ENCODE measurements at places on chromosomes 6 and 20.

- DNase-seq, result peak; percentile 71
These were observed 544 bp downstream of the SMIM29 start for GRCh38 chr6:34248198-34248726.

DNA sequence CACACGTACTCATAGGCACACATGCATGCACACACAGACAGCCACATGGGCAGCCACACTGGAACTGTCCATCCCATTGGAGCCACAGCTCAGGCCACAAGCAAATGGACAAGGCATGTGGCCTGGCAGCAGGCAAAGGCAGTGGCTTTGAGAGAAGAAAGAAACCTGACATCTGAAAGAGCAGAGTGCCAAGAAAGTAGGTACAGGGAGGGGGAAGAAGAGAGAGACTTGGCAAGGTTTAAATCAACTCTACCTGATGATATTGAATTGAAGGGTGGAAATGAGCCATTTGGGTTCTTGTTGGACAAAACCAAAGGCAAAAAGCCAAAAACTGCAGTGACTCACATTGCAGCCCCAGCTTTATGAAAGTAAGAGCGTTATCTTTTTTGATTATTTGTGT lies 142.7 kb downstream of the PCSK2 start:
- no peak for DNase-seq

DNA sequence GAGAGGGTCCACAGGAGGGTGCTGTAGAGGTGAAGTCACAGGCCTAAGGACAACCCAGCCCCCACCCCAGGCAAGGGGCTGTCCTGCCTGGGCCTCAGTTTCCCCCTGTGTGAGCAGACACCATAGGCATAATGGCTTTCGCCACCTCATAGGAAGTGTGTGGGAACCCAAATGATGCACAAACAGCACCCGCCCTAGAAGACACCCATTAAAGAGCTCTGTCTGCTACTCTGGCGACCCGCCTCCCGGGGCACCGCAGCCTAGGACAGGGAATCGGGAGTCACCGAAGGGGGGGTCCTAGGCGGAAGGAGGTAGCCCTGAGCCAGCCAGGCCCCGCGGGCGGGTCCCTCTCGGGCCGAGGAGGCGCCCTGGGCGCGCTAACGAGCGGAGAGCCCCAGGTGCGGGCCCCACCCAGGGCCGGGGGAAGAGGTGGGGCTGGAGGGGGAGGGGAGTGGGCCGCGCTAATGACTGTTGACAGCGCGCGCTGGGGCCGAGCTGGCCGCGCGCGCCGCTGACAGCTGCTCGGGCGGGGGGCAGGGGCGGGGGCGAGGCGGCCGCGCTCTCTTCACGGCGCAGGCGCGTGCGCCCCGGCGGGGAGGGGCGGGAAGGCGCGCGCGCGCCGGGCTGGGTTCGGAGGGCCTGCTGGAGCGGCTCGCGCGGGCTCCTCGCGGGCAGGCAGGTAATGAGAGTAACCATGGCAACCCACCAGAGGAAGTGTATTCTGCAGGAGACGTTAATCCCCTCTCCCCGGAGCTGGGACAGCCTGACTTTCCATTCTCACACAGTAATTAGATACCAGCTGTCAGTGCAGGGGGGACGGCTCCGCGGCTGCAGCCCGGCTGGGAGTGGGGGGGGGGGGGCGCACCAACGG lies 48.9 kb downstream of the NOL4L start:
- DNase-seq, result peak; percentile 78

- DNase-seq, result no peak
These were observed 26.1 kb downstream of the TXLNB start for GRCh38 chr6:139265512-139266190.

GRCh38 chr6:29295181-29295585 lies 6.3 kb upstream of the OR14J1 start:
- no peak for DNase-seq

GRCh38 chr6:53796791-53797190 lies 2.0 kb downstream of the LRRC1 start:
- no peak for DNase-seq

DNA sequence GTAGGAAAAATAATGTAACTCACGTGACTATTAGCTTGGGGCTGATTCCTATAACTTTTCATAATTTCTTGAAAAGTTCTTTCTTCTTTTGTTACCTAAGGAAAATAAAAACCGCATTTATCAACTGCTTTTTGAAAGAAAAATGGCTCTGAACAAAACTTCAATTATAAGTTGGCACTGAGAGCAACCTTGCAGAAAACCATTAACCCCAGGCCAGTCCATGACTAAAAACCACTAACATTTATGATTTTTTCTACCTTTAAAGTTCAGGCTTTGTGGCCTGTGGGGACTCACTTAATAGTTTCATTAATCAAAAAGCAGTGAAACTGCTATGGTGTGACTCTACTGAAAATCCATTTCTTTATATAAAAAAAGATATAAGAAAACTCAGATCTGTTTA lies 69.1 kb upstream of the SAMHD1 start:
- no peak for DNase-seq

- DNase-seq, result peak; percentile 47
These were observed 83.5 kb downstream of the ZMYND8 start for GRCh38 chr20:47272893-47273590.

DNA sequence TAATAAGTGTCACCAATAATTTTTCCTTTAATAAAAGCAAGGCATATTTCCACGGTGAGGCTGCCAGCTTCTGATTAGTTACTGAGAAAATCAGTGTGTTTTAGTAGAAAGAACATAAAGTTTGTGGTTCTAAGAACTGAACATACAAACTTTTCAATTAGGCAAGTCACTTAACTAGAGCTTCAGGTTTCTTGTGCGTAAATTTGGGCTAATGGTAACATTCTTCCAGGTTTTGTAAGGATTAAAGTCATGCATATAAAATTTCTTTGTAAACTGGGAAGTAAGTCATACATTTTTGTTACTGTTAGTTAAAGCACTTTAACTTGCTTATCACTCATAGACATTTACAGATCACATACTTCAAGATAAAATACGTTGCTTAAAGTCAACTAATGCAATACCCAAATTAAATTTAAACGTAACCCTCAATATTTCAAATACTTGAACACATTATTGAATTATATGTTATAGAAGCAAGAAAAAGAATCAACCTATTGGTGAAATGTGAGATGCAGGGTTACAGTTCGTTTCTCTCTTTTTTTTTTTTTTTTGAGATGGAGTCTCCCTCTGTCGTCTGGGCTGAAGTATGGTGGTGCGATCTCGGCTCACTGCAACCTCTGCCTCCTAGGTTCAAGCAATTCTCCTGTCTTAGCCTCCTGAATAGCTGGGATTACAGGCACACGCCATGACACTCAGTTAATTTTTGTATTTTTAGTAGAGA lies 327.3 kb upstream of the NOX3 start:
- no peak for DNase-seq

DNA sequence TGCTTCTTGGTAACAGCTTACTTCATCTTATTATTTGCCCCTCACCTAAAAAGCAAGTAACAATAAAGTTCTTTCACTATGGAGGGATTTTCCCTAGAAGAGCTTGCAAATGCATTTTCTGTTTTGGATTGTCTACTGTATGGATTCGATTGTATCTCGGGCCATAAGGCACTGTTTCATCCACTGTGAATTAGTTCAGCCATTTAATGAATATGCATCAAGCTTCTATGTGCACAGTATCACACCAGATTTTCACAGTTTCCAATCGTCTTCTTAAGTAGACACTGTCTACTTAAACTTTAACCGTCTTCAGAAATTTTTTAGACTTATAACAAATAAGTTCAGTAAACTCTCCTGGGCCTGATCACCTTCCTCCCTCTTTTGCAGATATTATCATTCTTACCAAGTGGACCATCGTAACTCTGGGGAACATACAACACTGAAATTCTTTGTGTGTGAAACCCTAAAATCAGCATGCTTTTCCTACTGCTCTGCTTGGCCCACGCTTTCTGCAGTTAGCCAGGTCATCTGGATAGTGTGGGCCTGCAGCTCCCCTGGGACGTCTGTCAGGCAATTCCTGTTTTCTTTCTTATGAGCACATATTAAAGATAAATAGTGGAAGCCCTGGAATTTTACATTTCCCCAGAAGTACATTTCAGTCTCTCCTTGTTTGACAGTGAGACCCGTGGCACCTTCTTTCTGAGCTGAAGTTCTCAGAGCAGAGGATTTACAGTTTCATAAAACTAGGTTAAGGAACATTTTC lies 136.5 kb upstream of the PDE10A start:
- no peak for DNase-seq

GRCh38 chr6:152225241-152225934 lies 411.8 kb downstream of the SYNE1 start:
- DNase-seq, result no peak

DNA sequence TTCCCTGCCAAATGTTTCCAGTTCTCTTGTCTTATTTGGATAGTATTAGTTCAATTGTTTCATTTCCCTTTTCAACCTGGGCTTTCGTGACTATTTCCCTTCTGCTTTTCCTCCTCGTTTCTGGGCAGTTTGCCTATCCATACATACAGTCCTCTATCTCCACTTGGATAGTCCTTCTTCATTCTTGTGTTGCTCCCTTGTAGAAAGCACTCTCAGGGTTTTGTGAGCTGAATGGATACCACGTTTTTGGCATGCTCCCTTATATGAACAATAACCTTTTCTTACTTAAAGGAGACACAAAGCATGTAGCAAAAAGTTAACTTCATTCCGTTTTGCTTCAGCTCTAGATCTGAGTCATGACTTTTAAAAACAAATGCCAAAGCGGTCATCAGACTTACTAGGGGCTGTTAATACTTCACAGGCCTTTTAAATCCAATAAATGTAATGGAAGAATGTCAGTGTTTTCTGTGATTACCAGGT lies 16.6 kb downstream of the CRYBG1 start:
- DNase-seq, result no peak

- DNase-seq, result no peak
These were observed 424.6 kb upstream of the PTCHD4 start for GRCh38 chr6:48535582-48536009.

GRCh38 chr6:22614547-22614946 lies 45.2 kb downstream of the HDGFL1 start:
- no peak for DNase-seq

GRCh38 chr6:156131221-156131903 lies 645.8 kb upstream of the ARID1B start:
- no peak for DNase-seq

DNA sequence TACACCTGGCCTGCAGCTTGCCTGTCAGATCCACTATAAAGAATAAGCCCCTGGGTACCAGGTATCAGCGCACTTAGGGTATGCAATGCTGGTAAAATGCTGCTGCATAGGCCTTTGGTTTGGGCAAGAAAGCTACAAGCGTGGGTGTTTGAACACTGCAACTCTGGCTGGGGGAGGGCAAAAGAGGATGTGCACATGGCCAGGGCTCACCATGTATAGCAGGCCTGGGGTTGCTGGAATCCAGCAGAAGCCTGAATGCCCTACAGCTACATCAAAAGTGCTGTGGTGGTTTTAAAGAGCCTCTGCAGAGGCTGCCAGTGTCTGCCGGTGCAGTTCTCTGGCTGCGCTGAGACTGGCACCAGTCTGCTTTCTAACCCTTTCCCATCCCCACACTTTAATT lies 51.7 kb downstream of the UQCC1 start:
- DNase-seq, result no peak

DNA sequence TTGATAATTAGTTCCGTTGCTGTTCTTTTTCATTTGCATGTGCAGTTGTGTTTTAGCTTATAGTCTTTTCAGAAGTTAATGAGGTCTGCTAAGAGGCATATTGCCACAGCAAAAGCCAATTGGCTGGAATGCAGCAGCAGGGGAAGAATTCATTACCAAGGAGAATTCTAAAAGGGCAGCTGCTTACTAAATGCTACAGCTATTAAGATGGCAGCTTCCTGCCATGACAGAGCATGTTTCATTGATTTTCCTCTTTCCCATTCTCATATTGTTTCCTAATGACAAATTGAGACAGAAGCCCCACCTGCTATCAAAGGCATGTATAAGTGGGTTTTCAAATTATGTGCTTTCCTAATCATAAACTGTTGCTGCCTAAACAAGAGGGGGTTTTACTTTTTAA lies 66.6 kb downstream of the CLVS2 start:
- no peak for DNase-seq

DNA sequence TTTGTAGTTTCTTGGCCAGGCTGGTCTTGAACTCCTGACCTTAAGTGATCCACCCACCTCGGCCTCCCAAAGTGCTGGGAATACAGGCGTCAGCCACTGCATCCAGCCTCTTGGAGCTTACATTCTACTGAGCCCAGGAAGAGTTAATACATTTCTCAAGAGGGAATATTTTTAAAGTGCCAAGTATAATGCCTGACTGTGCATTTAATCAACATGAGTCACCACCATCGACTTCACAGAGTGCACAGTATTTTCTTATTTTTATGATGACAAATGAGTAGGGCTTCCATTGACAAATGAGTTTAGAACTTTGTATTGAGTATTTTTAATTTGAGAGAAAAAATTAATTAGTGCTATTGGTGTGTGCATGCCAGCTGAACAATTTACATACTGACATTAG lies 72.2 kb downstream of the SASH1 start:
- DNase-seq, result no peak

GRCh38 chr6:110776413-110776812 lies 38.9 kb downstream of the CDK19 start:
- no peak for DNase-seq

DNA sequence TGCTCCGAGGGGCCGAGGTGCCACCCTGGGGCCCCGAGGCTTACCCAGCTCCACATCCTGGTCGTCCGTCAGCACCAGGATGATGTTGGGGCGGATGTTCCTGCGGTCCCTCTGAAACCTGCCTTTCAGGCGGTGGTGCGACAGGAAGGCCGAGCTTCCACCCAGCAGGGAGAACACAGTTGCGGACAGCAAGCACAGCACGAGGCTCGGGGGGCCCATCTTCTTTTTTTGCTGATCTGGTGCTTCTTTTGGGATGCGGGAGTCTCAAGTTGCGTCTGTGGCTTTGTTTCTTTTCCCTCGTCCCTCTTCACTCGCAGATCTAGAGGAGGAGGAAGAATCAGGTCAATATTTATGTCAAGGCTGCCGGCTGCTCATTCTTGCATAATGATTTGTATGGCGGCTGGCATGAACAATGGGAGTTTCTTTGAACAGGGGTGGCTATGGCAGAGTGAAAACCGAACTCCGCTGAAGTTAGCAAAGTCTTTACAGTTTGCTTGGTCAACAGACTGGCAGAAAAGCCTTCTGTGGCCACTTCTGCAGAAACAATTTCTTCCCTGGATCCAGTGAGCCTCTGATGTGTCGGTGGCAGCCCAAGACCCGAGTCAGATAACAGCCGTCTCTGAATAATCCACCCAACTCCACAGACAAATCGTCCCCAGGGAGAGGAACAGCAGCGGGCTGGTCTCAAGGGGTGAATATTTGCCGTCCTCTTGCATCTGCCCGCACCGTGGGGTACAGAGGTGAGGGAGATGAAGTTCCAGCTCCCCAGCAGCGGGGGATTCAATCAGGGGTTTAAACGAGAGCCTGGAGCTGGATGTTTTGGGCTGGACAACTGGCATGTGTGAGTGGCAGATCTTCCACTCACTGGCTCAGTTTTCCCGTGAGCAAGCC lies 27.9 kb downstream of the SULF2 start:
- DNase-seq, result no peak

DNA sequence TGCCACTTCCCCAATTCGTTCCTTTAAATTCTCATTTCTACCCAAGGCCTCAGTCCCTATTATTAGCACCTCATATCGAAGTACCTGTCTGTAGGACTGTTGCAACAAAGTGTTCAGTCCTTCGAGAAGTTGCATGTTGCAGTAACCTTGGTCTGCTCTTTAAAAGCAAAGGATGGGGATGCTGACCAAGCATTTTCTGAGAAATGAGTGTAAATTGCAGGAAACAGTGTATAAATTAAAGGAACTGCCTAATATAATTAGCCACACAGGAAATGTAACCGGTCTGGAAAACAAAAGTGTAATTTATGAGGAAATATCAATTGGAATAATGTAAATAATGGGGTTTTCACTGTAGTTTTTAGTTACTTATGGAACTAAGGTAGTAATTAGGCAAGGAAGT lies 261.9 kb upstream of the ARID1B start:
- DNase-seq, result no peak

All from activated T-cell treated with anti-CD3 and anti-CD28 coated beads, Interleukin-2, amount 50 U/mL, for 48 hours (primary cell).